Mesothelial cell of epicardium (in vitro differentiated cells): ENCODE measurements at places on chromosomes 5 and 9.

DNA sequence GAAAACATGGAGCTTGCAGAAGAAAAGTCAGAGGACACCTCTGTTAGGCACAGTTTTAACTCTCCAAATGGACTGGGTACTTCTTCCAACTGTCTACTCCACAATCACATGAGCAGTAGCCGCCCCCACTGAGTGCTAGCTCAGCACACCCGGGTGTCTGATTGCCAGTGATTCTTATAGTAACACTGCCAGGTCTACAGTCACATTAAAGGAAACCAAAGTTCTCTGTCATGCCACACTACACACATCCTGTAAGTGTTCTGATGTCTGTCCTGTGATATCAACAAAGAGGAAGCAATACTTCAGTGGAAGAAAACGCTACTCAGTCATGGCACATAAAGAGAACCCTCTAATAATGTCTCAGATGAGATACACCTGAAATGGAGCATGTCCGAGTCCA, at the start of gene HAVCR2:
TSS of gene HAVCR2 (minus strand) at position 69 of the 400 bp plus-strand sequence. CDS start at position 8, 61 bp downstream.
- DNase-seq: no peak

DNA sequence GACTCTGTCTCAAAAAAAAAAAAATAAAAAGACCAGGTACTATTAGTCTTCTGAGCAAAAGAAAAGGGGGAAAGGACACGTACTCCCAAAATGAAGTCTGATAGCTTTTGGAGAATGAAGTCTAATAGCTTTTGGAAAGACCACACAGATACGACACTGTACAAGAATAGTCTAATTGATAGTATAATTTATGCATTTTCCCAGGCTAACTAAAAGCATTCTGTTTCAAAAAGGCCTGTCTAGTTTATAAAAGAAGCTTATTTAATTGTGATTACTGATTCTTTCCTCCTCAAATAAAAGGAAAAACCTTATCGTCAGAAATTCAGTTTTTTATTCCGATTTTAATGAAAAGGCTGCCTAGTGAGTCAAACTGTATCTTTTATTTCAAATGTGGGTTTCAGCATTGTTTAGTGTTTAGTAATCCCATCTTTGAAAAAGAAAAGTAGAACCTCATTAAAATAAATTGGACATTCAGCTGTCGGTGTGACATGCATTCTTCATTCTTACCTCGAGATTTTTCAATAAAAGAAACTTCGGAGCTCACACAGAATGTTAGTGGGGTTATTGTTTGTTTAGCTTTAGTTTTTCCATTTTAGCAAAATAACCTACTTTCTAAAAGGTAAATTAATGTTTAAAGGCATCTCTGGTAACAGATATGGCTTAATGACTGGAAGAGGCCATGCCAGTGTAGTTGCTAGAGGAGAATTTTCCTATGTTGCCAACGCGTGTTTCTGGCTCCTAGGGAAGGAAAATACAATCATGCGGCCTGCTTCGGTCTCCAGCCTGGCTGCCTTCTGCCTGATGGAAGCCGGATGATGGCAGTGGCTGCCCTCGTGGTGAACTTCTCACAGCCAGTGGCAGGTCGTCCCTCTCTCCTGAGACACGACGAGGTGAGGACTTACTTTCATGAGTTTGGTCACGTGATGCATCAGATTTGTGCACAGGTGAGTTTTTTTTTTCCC, 70.0 kb downstream of the NLN start:
- DNase-seq: no peak

DNA sequence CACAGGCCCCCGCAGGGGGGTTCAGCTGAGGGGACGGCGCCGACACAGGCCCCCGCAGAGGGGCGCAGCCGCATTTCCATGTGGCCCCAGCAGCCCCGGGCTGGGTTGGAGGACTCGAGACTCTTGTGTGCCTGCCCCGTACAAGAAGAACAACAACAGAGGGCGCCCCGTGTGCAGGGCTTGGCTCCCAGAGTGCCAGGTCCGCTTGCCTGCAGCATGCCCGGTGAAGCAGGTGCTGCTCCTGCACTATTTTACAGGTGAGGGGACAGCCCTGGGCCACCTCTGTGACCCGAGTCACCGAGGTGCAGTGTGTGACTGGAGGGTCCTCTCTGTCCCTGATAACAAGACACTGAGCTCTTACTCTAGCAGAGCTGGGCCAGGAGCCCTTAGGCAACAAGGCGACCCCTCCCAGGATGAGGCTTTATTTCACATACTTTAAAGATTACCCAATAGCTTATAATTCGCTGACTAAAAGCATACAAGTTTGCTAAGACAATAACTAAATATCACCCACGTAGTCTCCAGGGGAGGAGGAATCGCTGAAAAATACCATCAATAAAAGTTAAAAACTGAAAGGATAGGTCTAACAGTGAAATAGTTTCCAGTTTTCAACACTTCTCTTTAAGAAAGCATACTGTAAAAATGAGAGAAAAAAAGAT, 41.7 kb upstream of the SLC9A3 start:
- DNase-seq: no peak

- no peak for DNase-seq
Observed at GRCh38 chr5:90169078-90169477, 240.5 kb downstream of the CETN3 start.

DNA sequence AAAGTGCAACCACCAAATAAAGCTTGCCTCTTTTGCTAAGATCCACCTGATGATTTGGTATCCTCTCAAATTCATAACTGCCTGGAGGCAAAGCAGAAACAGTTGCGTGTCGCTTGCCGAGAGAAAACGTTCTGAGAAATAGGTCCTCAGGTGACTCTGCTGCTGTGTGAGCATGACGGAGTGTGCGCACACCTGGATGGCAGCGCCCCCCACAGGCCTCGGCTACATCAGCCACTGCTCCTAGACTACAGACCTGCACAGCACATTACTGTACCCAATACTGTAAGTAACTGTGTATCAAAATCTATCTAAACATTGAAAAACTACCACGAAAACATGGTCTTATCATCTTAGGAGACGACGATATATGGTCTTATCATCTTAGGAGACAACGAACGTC, 87.4 kb downstream of the CAMSAP1 start:
- no peak for DNase-seq

- no peak for DNase-seq
Observed at GRCh38 chr5:87136733-87137132, 130.9 kb upstream of the RASA1 start.

GRCh38 chr5:59792983-59793585, 100.4 kb downstream of the PDE4D start:
- DNase-seq: no peak

DNA sequence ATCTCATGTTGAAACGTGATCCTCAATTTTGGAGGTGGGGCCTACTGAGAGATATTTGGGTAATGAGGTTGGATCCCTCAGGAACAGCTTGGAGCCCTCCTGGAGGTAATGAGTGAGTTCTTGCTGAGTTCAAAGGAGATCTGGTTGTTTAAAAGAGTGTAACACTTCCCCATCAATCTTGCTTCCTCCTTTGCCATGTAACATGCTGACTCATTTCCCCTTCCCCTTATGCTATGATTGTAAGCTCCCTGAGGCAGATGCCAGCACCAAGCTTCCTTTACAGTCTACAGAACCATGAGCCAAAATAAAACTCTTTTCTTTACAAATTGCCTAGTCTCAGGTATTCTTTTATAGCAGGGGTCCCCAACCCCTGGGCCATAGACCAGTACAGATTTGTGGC, 352.3 kb downstream of the SLCO4C1 start:
- DNase-seq: no peak

DNA sequence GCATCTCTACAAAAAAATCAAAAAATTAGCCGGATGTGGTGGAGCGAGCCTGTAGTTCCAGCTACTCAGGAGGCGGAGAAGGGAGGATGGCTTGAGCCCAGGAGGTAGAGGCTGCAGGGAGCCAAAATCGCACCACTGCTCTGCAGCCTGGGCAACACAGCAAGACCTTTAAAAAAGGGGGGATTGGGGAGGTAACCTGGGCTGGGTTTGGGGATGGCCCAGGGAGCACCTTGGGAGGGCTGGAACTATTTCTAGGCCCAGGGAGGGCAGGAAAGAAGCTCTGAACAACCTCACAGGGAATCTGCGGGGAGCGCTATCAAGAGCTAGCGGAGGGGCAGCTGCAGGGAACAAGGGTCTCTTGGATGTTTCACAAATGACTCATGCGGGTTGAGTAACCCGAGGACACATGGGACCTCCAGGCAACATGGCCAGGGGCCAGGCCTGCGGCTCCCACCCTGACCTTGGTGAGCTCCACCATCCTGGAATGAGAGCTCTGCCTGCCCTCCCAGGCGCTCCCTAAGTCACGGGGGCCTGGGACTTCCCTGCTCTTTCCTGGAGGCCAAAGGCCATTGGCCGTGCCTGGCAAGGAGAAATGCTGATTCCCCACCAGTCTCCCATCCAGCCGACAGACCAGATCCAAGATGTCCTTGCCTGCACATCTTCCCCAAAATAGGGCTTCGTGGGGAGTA, 23.4 kb downstream of the SARDH start:
- peak; percentile 10 for DNase-seq

DNA sequence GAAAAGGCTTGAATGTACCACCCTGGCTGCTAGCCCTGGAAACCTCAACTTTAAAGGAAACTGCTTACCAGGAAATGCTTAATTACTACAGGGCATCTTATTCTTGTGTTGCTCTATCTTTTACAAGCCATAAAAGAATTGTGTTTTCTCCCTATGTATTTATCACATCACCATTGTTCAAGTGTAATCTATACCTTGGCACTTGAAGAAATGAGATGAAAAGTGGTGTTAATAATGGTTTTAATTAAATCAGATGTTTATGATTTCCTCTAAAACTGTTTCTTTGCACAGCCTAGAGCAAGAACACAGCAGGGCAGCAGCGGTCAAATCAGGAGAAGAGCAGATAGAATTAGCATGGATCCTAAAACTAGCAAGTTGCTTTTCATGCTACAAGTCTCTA, 131.8 kb upstream of the RGMB start:
- no peak for DNase-seq

DNA sequence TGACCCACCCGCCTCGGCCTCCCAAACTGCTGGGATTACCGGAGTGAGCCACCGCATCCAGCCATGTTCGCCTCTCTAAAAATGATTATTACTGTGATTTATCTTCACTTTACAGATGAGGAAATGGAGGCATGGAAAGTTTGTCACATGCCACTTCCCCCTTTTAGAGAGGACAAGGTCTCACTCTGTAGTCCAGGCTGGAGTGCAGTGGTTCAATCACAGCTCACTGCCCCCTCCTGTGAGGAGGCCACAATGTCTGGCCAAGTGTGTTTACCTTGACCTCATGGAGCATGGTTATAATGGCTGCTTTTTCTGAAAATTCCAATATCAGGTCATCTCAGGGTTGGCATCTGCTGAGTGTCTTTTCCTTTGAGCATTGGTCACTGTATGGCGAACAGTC, 6.7 kb downstream of the PRRT1B start:
- no peak for DNase-seq

GRCh38 chr9:104746285-104746684, 1.2 kb upstream of the NIPSNAP3A start:
- no peak for DNase-seq

DNA sequence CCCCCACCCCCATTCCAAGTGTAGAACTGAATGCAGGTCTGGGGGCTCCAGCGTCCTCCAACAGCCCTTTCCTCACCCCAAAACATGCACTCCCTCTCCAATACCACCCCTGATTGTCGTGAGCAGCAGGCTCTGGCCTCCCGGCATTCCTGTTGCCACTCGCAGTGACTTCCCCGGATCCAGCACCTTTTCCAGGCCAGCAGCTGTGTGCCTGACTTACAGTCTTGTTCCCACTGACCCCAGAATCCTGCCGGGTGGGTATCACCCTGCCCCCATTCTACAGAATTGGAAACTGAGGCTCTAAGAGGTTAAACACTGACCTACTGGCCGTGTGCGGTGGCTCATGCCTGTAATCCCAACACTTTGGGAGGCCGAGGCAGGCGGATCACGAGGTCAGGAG, 127.2 kb downstream of the OLFM1 start:
- DNase-seq: no peak

- DNase-seq: peak; percentile 29
Observed at GRCh38 chr9:87849144-87849758, 33.4 kb upstream of the SPATA31E1 start.

DNA sequence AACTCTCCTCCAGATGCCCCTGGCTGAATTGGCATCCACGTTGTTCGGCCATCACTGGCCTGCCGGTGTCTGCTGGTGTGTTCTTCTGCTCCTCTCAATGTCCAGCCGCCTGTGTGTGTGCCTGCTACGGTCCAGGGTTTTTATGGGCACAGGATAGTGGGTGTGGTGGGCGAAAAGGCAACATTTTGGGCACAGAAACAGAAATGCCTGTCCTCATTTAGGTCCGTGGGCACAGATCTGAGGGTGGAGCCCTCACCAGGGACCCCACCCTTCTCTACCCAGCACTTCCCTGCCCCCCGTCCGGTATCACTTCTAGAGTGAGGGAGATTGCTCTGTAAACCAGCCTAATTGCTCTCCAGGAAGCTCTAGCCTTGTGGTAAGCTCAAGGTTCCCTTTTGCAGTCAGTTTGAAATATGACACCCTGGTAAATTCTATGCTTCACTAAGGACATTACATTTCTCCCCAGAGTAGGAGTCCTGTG, 410.1 kb downstream of the MAT2B start:
- DNase-seq: no peak

DNA sequence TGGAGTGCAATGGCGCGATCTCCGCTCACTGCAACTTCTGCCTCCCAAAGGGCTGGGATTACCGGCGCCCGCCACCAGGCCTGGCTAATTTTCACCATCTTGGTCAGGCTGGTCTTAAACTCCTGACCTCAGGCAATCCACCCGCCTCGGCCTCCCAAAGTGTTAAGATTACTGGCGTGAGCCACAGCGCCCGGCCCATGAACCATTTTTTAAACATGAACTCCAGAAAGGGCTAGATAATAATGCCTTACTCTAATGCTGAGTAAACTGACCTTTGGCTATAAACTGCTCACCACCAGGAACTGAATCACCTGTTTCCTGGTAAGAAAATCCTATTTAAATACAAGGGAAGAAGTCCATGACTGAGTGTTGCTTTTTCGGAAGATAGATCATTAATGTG, 23.2 kb upstream of the DAB2 start:
- DNase-seq: no peak

DNA sequence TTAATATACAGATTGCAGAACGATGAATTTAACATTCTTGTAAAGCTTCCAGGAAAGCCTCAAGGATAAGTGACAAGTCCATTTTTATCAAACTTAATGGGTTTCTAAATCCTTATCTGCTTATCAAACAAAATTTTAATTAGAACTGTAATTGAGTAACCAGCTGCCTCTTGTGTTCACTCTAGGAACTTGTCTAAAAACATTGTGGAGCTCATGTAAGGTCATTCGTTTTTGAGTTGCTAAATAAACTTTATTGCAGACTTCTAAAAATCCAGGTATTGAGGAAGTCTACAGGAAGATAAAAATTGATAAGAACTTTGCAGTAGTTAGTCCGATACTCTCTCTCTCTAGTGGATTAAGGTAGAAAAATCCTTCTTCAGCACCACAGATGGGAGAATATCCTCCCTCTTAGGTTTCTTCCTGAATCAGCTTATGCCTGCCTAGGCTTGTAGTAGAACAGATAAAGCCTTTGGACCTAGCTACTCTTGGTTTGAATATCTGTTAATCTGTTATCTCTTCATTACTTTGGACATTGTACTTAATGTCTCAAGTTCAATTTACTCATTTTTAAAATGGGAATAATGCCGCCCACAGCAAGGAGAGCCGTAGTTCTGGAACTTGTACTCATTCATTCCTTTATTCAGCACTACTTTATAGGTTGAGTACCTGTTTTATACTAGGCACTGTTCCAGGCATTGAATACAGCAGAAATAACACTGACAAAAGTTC, 60.0 kb upstream of the DHFR start:
- no peak for DNase-seq
